Hepatic stellate cell (primary cell): ENCODE measurements at places on chromosomes 2 and 18.
A peak's percentile ranks its signal among the peaks of the same experiment; 100 is the strongest.

- DNase-seq: no peak
Measured at GRCh38 chr18:11283479-11284161, 134.3 kb upstream of the PIEZO2 start.

DNA sequence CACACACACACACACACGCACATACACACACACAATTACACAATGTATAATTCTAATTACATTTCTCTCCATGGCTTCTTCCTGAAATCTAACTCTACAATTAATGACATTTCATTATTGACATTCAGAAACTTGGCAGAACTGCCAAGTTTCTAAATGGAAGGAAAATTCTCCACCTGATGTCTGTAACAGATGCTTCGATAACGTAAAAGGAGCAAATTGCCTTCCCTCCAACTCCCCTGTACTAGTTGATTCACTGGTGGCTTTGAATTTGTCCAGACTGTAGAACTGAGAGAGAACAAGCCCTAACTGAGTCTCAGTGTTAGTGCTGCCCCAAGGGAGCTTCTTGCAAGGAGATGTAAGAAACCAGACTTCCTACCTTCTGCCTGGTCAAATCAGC lies 255.1 kb upstream of the TMEM200C start:
- DNase-seq: no peak

- DNase-seq: no peak
Measured at GRCh38 chr18:63823516-63824219, 48.5 kb downstream of the SERPINB7 start.

GRCh38 chr2:42979870-42980763 lies 187.7 kb upstream of the HAAO start:
- no peak for DNase-seq

- no peak for DNase-seq
Measured at GRCh38 chr2:186532891-186533290, 46.8 kb downstream of the ZC3H15 start.

- DNase-seq: no peak
Measured at GRCh38 chr2:140601342-140601741, 1529.5 kb downstream of the LRP1B start.

DNA sequence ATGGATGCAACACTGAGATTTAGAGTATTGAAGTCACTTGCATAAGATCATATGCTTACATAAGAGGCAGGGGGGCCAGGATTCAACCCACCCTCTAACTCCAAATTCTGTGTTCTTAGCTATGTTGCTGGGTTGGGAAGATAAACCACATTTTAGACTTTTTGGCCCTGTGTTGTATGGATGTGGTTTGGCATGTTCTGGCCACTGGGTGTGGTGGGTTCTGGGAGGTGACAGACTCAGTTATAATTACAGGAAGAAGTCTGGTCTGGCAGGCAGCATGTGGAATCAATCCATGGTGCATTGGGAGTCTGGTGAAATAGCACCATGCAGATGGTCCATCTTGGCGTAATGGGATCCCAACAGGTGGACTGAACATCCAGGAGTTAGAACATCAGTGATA lies 138.9 kb downstream of the LTBP1 start:
- DNase-seq: no peak

GRCh38 chr2:140990416-140990815 lies 1140.4 kb downstream of the LRP1B start:
- DNase-seq: peak; percentile 12

- no peak for DNase-seq
Measured at GRCh38 chr2:163405298-163405697, 330.5 kb downstream of the FIGN start.

- no peak for DNase-seq
Measured at GRCh38 chr18:48351216-48352050, 57.8 kb downstream of the ZBTB7C start.

DNA sequence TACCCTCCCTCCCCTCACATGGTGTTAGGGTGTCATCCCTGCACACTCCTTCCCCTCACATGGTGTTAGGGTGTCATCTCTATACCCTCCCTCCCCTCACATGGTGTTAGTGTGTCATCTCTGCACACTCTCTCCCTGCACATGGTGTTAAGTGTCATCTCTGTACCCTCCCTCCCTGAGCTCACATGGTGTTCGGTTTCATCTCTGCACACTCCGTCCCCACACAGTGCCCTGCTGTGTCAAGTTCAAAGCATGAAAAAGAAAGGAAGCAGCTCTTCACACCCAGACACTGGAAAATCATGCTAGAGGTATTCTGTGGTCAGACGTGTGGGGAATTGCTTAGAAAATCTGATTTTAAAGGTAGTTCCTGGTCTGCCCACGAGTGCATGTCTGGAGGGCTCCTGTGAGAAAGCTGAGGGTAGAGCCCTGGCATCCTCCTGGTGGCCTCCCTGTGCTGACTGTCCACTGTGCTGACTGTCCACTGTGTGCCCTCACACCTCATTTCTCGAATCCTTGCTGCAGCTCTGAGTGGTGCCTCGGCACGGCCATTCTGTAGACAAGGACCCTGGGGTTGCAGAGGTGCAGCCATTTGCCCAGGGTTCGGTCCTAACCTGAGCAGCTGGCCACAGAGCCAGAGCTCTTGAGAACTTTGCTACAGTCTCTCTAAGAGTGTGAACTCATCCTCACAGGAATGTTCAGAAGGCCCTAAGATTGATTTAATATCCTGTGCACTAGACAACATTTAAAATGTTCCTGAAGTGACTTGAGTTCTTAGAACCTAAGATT lies 69.1 kb upstream of the NFATC1 start:
- DNase-seq: no peak
